ENCODE measurements at places on chromosomes 7 and 10. TPM values are rescaled to one million over a fixed set of nuclear protein-coding genes. Genes with fewer than 3 reads are reported as not detected.

- DNase-seq: peak; percentile 49
Measured at GRCh38 chr10:6416892-6417512, 163.1 kb downstream of the PRKCQ start.

DNA sequence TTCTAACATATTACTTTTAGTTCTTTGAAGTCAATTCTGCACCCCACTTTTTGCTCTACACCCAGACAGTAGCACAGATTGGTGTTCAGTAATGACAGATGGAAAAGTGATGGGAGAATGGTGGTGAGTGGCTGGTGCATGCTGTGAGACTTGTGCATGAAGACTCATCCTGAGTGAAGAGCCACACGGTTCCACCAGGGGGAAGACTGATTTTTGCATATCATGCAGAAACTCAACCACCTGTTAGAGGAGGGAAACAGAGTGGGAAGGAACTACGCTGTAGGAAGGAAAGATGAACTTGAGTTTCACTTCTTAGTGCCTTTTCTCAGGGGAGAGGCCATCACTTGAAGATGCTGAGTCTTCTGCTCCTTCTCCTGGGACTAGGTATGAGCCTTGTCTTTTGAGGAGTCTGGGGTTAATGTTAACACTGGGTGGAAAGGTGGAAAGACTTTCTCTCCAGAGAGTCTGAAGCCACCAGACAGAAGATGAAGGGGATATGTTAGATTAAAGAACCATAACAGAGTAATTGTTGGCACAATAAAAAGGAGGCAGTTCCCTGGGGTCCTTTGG, 9.3 kb upstream of the PRSS1 start:
- DNase-seq: peak; percentile 42

The PLCE1 gene
- 11.4 TPM for total RNA-seq

- peak; percentile 19 for DNase-seq
Measured at GRCh38 chr7:76225379-76225778, 23.7 kb downstream of the SRRM3 start.

DNA sequence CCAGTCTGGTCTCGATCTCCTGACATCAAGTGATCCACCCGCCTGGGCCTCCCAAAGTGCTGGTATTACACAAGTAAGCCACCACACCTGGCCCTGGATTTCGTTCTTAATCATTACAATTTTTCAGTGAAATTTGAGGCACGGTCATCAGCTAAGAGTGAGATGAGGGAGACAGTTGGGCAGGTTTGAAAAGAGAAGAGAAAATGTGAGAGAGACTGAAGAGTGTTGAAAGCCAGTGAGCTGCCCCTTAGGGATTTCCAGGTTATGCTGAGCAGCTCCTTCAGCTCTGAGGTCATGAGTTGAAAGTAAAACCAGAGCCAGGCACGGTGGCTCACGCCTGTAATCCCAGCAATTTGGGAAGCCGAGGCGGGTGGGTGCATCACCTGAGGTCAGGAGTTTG, 5.9 kb upstream of the UPF2 start:
- no peak for DNase-seq

The GIMAP5 gene
- total RNA-seq: not detected

GRCh38 chr7:143514487-143514886, 36.8 kb downstream of the TAS2R41 start:
- DNase-seq: no peak

DNA sequence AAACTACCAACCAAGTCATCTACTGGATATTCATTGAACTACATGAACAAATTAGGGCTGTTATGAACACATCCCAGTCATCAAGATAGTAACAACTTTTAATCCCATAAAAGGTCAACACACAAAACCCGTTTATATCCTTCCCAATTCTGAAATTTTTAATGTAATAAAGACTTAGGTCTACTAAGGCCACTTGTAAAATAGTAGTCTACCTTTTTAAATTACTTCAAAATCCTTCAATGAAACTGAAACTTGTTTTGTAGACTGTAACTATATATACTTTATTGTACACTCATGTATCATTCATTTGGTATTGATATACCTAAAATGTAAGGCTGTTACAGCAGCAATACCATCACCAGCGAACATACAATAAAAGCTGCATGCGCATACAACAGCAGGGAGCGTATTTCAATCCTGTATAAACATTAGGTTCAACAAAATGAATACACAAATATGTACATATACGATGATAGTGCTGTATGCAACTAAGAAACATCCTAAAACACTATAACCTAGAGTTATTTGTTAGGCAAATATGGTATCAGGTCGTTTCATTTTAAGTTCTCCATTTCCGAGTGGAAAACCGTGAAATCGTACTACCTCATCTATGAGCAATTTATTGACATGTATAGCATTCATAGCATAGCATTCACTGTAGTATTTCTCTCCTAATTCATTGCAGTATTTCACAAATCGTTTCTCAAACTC, 973 bp downstream of the ATAD1 start:
- DNase-seq: peak; percentile 5

The ARL3 gene
- total RNA-seq: 2.5 TPM

DNA sequence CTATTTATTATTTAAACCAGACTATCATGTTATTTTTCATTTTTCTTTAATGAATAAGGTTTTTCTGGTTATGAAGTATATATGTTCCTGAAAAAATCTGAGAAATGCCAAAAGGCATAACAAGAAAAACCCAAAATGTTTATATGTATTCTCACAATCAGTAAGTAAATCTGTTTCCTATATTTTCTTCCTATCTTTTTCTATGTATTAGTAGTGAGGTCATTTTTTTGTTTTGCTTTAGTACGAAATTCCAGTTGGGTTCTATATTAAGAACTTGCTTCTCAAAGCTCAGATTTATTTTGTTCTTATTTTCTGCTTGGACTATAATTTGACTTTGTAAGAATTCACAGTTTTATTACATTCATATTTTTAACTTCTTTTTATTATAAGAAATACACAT, 287.5 kb upstream of the NFE2L3 start:
- DNase-seq: no peak

The MBL2 gene
- total RNA-seq: 0.17 TPM

Data from PC-3 (cell line).